ENCODE measurements at places on chromosomes 1 and 21.

DNA sequence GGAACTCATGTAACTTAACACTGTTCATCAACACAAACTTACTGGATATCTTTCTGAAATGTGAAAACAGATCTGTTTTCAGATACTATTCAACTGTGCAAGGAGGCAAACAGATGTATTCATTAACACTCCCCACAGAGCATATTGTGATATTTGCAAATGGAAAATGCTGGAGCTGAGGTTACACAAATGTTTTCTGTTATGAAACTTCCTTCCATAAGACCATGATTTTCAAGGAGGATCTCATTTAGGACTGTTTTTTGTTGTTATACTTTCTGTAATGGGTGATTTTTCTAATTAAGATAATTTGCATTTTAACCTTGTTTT is 56.1 kb downstream of the GABPA start:
- DNase-seq = no peak

DNA sequence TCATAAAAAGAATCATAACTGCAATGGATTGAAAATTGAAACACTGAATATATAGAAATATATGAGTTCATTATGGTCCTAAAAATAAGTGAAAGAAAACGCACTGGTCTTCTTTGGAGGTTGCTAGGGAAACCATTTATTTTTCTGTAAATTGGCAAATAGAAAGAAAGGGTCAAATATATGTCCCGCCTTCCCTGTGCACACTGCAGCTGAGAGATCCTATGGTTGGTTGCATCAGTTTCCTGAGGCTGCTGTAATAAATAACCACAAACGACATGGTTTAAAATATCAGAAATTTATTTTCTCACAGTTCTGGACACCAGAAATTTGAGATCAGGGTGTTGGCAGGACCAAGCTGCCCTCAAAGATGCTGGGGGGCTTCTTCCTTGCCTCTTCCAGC is 35.0 kb downstream of the CA6 start:
- no peak for DNase-seq

DNA sequence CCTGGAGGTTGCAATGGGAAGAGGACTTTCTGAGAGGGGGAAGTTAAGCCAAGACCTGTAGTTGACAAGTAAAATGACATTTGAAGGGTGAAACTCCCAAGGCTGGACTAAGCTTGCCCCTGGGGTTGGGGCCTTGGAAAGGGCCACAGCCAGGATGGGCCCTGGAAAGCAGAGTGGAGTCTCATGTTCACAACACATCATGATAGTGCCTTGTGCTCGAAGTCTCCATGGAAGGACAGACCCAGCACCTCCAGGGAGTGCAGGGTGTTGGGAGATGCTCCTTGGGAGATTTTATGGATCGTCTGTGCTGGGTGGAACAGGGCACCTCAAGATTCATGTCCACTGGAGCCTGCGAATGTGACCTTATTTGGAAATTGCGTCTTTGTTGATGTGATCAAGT is 55.6 kb upstream of the ACTRT2 start:
- no peak for DNase-seq

DNA sequence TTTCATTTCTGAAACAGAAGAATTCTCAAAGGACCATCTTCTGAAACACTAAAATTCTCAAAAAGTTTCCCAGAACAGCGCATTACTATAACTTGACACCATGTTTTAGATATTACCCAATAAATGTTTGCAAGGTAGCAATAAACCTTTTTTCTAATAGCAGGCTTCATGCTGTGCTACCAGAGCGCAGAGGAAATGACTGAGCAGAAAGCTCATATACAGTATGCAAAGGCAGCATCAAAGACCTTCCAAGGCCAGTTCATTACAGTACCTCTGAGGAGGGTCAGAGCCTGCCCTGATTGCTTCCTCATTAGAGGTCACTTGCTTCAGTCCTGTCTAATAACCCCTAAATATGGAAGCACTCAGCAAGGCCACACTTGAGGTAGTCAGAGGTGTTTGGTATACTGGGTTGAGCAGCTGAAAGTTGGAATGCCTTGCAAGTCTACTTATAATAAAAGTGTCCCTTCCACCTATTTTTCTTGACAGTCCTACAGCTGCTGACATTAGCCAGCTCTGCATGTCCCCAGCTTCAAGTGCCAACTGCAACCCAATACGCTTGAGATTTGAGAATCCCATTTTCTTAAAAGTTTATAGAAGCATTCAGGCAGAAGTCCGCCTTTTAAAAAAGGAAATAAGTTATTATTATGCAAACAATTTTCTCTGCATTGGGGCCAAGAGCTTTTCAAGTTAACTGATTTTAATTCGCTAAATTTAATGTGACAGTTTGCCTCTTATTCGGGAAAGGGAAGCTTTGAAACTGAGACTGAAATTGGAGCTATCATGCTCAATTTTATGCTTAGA is 207.2 kb downstream of the ZC3H11B start:
- peak; percentile 6 for DNase-seq

DNA sequence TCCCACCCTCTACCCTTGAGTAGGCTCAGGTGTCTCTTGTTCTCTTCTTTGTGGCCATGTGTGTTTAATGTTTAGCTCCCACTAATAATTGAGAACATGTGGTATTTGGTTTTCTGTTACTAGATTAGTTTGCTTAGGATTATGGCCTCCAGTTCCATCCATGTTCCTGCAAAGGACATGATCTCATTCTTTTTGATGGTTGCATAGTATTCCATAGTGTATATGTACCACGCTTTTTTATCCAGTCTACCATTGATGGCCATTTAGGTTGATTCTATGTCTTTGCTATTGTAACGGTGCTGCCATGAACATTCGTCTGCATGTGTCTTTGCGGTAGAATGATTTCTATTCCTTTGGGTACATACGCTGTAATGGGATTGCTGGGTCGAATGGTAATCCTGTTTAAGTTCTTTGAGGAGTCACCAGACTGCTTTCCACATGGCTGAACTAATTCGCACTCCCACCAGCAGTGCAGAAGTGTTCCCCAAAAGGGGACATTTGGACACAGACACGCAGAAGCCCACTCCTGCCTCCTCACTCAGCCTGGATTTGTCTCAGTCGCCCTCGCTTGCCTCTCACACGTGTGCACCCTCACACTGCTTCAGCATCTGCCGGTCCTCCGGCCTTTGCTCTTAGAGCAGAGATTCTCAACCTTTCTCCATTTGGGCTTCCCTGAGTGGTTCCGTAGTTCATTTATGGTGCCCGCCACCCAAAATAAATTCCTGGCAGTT is 3.7 kb downstream of the MX2 start:
- DNase-seq = no peak

GRCh38 chr1:86015375-86015774 is 141.2 kb downstream of the COL24A1 start:
- DNase-seq = no peak

- no peak for DNase-seq
Measured at GRCh38 chr21:28916150-28916893, 76.4 kb downstream of the LTN1 start.
